H7 (cell line): ENCODE measurements at places on chromosomes 4 and X.

GRCh38 chr4:123599920-123600810, 203.6 kb downstream of the SPRY1 start:
- peak; percentile 49 for DNase-seq

GRCh38 chr4:14400307-14400706, 602.0 kb upstream of the CPEB2 start:
- no peak for DNase-seq

DNA sequence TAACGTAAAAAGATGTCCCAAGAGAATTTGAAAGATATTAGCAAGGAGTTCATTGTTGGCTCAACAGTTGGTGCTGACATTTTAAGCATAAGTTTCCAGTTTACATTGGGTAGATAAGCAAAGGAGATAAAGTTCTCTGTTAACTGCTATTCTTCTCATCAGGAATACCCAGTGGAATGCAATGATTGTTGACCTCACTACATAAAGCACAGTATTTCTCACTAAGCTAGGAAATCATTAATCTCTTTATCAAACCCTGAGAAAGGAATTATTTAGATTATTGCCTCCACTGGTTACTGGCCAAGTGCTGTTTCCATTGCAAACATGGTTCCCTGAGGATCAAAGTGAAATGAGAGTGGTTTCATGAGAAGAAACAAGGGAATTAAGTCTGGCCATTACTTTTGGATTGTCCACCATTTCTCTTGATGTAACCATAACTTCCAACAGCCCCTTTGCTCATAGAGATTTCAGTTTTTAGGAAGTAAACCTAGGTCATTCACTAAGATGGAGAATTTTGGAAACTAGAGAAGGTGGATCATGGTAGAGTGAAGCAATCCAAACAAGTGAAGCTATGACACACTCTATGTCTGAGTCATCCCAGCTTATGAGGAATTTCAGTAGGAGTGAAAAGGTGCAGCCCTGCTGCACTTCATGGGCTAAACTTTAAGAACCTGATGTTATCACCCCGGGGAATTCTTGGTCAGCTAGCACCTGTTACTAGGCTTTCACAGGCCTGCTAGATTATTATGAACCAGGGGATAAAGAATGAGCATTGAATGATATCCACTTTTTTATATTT, 163.4 kb downstream of the AREG start:
- DNase-seq, result no peak

GRCh38 chr4:121307445-121308327, 73.1 kb downstream of the QRFPR start:
- DNase-seq, result peak; percentile 13

DNA sequence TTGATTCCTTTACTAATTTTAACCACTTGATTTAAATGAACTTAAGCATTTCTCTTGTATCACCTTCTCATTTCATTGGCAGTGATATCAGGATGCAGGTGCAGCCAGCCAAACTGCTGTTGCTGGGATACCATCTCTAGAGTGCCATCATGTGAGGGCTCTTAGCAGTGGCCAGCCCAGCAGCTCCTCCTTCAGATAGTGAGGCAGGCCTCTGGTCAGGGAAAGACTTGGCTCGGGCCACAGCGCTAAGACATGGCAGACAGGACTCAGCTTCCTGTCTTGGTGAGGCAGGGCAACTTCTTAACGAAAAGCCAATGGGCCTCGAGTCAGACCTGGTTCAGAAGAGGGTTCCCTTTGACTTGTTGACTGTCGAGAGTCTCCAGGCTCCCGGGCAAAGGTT, 50.0 kb downstream of the NOP14 start:
- no peak for DNase-seq

GRCh38 chrX:10039821-10040793, 72.9 kb downstream of the CLDN34 start:
- DNase-seq, result no peak

DNA sequence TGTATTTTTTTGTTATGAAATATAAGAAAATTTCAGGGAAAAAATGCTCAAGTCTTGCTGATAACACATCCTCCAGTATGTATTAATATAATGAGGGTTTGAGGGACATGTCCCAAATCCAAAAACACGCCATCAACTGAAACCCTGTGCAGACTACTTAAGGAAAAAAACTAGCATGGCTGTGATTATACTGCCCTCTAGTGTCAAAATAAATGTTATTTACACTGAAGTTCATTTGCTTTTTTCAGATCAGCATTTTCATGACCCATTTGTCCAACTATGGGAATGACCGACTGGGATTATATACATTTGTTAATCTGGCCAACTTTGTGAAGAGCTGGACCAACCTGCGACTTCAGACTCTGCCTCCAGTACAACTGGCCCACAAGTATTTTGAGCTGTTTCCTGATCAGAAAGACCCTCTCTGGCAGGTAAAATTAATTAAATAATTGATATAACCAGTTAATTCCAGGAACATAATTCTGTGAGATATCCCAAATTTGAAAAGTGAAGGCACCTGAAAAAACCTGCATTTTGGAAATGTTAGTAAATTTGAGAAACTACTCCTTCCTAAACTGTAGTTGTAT, 128.5 kb downstream of the PRSS12 start:
- peak; percentile 21 for DNase-seq

GRCh38 chrX:9515973-9516538, 51.2 kb downstream of the TBL1X start:
- DNase-seq, result no peak

DNA sequence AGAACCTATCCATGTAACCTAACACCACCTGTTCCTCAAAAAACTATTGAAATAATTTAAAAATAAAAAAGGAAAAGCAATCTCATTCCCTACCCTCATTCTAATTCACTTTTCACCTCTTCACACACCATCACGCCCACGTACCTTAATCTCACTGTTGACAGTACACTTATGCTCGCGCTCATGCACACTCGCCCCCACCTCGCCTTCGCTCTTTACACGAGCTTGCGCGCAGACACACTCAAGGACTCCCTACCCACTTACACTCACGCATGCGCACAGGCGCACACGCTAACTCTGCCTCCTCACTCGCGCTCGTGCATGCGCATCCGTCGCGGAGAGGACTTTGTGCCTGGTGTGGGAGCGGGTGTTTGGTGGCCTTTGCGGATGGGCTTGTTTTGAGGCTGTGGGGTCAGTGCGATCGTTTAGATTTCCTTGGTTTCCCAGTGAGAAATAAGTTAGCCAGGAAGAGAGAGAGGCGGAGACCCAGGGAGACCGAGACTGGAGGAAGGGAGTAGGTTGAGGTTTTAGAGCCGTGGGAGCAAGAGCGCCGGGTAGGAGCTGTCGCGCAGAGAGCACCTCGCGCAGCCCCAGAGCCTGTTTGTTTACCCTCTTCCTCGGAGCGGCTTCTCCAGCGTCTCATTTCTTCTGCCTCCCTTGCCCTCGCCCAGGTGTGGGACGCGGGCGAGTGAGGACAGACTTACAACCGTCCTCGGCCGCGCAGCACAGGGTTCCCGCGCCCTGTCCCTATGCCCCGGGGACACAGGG, 8.1 kb upstream of the GSX2 start:
- peak; percentile 73 for DNase-seq

GRCh38 chrX:9342561-9343051, 122.3 kb upstream of the TBL1X start:
- DNase-seq, result peak; percentile 95
